ENCODE measurements at places on chromosomes 7 and 10.

- no peak for DNase-seq
Observed at GRCh38 chr7:2566890-2567678, 8.3 kb downstream of the IQCE start.

DNA sequence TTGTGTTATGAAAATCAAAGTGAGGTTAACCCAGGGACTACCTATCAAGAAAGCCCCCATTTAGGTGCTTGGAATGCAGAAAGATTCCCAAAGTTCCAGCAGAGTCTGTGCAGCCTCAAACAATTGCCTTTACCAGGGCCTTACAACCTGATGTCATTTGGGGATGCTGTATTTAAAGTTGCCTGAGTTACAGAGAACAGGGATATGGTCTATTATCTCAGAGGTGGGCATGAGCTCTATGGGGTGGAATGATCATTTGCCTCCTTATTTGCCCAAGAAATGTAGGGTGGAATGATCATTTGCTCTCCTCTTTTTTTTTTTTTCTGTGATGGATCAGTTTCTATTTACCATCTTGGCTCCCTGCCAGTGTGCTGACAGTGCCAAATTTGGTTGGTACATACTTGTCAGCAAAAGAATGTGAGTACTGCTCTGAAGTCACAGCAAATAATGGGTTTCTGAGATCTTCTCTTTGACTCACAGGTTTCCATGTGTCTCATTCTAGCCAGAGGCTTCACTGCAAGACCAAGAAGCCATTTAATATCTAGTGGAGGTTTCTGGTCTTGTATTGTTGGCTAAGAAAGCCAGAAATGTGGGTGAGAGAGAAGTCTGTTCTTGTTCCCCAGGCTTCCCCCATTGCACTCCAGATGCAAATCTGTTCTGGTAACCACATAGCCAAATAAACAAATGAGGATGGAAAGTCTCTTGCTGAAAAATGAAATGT, 45.5 kb upstream of the ZNRF2 start:
- peak; percentile 91 for DNase-seq

DNA sequence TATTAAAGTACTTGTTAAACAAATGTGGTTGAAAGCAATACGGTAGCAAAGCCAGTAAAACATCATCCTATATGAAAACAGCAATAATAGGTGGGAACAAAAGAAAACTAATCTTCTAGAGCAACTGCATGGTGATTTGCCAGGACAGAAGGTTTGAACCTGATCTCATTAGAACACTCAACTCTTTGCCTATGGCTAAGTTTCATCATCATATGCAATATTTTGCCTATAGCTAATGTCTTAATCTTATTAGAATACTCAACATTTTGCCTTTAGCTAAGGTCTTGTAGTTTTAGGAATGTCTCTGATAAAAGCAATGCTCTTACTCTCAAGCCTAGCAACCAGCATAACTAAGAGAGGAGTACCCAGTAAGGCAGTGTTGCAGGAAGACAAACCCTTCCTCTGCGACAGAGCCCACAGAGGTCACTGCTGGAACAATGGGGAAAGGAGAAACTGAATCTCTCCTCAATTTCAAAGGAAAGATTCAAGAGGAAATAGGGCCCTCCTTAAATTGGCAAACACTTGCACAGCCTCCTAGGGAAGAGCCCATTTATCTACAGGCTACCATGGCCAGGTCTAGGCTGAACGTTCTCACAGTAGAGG, 38.3 kb downstream of the CADPS2 start:
- no peak for DNase-seq

DNA sequence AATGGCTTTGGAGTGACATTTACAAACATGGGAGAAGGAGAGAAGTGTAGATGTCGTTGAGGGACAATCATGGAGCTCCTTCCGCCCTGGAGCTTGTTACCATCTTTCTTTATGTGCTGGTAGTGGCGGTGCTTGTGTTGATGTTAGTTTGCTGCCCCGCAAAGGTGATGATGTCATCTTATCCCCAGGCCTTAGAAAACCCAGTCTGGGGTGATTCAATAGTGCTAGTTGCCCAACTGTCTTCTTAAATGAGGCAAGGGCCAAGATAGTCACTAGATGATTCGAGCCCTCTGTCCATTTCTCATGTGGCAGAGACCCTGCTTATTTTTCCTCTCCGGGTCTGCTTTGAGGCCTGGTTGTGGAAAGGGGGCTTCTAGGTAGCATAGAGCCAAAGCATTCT, 277.4 kb downstream of the CCSER2 start:
- no peak for DNase-seq

- DNase-seq: no peak
Observed at GRCh38 chr10:36278176-36278575, 636.1 kb upstream of the FZD8 start.

DNA sequence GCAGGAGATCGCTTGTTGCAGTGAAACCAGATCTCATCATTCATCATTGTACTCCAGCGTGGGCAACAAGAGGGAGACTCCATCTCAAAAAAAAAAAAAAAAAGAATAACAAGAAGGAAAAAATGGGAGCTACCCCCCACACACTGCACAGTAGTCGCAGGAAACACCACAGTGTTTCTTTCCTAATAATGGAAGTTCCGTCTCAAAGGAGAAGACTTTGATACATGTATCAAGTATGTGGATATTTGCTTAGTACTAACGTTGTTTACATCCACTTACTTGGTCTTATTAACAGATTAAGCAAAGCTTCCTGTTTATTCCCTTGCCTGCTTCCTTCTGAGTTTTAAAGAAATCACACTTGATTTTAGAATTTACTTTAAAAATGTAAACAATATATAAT, 22.2 kb downstream of the YAE1 start:
- DNase-seq: peak; percentile 83

GRCh38 chr10:14930610-14931009, 23.3 kb downstream of the DCLRE1C start:
- no peak for DNase-seq

DNA sequence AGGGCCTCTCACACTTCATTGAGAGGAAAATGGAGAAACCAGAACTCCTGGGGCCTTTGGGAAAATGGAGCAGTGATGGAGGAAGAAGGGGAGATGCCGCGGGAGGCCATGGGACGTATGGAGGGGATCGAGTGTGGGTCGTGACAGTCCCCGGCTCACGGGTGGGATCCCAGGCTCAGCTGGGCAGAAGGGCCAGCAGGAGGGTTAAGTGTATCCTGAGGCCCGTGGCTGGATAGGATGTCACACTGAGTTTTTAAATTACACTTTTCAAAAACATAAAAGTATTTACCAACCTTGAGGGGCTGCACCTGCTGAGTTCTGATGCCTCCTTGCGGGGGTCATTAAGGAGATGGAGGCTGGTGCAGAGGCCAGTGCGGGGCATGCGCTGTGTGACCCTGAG, 28.0 kb upstream of the PSMG3 start:
- no peak for DNase-seq

DNA sequence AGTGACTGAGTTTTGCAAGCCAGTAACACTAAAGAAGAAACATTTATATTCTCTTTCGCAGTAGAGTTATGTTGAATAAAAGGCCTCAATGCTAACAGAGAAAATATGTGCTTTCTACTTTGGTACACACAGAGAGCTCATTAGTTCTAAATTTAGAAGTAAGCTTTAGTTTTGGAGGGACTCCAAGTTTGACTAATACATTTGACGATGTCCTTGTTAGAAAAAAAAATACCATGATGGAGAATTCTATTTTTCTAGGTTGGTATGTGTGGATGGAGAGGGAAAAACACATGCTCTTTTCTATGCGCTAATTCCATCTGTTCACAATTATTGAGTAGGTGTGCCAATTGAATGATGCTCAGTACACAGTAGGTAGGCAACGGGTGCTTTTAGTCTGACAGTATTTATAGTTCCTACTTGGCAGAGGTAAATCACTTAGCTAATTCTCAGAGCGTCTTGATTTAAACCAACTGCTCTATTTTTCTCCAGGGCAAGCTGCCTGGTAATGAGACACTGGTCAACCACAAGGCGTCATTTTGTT, 327.2 kb upstream of the AKR1E2 start:
- DNase-seq: no peak

Data from inflammatory macrophage treated with lipopolysaccharide for 1 hour (primary cell).